ENCODE measurements at places on chromosomes 3 and 15.

DNA sequence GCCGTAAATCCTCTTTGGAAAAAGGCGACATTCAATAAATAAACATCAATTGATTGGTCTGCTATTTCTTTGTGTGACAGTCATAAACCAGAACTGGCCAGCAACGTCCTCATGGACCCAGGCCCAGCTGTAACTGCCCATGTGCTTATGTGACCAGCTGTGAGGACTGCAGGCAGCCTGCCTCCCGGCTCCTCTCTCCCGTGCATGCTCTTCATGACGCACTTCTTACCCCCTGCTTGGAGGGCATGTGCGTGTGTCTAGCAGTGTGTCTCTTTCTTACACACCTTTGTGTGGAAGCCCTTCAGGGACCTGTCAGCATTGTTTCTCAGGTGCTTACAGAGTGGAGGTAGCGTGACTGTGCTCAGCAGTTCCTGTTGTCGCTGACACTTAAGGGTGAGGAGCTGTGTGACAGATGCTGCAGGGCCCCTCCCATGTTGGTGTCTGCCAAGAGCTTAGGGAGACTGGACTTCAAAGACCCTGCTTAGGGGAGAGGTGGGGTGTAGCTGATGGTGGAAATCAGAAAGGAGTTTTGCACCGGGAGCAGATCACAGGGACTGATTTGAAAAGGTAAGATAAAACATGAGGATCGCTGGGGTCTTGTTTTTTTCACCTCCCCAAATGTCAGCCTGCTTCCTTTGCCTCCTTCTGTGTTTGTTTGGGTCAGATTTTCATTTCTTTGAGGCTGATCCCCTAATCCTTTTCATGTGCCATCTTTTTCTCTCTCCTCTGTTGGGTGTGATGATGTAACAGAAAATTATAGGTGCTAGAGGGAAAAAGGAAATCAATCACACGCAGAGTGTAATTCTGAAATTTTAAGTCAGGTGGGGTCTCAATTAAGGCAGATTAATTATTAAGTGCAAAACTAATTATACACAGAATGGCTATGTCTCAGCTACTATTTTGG is 2.1 kb downstream of the PODXL2 start:
- DNase-seq, result no peak

DNA sequence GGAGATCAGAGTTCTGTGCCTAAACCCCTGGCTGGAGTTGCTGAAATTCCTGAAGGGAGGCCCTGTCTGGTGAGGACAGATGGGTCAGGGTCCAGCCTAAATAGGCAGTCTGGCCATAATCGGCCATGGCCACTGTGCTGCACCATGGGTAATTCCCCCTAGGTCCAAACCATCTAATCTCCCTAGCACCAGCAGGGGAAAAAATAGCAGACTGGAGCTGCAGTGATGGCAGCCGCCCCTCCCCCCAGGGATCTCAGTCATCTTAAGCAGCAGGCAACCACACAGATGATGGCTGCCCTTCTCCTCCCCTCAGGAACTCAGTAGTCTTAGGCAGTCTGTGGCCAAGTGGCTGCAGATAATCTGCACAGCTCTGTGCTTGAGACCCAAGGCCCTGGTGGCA is 68.4 kb upstream of the CD96 start:
- peak; percentile 38 for DNase-seq

DNA sequence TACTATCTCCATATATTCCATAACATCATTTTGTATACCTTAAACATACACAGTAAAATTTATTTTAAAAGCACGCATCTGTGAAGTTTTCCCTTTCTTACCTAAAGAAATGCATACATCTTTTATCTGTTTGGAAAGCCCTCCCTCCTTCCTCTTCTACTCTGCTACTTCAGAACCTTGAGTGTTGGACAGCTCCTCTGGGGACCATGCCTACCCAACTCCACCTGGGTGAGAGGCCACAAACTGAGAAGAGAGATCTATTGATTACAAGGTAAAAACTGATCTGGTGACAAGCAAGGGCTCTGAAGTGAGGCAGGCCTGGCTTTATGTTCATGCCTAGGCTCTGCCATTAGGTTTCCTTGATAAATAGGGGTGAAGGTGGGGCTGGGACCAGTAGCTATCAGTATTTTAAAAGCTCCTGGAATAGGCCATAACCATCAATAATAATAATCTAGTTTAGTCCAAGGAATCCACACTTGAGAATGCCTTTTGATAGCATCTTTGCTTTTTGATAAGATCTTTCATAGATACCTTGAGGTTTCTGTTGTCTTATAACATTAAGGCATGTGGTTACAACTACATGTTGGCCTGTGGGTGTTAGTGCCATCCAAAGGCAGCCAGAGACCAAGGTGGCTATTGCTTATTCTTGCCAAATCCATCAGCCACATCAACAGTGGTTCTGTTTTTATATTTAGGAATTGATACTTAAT is 148.8 kb downstream of the KCNMB2 start:
- DNase-seq, result no peak

DNA sequence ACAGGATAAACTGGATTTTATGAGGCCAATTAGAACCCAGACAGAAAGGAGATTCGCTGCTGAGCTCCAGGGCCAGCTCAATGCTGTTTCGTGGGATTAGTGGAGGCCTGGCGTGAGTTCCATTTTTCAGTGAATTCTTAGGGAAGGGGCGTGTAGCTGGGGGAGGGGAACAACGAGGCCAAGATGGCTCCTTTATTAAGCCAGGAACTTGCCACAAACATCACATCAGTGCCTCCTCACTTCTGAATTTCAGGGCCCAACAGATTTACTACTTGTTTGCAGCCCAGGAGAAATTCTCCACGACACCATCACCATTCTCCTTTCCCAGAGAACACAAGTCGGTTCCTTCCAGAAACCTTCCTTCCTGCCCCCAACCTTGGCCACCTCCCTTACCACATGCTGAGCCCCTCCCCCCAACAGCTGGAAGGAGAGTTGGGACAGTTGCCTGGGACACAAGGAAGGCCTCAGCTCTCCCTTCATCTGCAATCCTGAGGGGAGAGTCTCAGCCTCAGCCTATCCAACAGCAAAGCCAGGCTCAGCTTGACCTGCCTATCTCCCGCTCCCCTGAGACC is 5.8 kb downstream of the IGDCC4 start:
- DNase-seq, result no peak

DNA sequence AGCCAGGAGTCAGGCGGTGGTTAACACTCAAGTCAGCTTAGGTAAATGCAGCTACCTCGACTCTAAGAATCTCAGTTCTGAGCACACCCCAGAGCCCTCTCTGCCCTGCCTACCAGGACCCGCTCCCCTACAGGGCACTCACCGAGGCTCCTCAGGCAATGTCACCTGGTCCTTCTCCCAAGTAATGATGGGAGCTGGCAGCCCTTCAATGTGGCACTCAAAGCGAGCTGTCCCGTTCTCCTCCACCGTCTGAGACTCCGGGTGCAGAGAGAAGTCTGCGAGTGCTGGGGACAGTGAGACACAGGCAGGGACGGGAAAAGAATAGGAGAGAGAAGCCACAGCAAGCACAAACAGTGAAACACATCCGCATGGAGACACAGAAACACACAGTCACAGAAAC is 12.7 kb downstream of the IGDCC4 start:
- DNase-seq, result no peak

DNA sequence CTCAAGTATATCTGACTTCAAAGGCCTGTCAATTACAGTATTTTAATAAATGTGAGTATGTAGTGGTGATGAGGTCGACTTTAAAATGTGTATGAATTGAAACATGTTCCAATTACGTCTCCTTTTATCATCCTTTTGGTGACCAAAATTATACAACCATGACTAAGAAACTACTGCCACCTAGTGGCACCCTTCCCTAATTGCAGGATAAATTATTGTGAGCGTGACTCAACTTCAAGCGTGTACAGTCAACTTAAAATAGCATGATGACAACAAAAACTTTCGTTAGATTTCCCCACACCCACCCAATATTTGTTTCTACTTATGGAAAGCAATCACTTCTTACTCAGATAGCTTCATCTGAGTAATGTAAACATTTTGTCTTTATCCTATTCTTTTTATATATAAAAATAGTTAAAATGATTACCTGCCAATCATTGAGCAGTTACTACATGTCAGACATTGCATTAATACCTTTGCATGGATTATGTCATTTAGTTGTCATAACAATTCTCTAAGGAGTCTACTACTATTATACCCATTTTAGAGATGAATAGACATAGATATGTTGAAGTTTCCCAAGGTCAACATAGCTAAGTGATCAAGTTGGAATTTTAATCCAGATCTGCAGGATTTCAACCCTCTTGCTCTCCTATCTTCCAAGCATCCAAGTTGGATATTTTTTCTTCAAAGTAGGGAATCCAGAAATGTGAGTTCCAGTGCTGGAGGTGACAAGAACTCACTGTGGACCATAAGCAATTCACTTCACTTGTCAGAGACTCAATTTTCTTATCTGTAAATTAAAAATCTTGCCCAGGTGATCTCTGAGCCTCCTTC is 106.0 kb downstream of the MEX3B start:
- DNase-seq, result peak; percentile 33

- DNase-seq, result no peak
These were observed 70.3 kb upstream of the GALNT15 start for GRCh38 chr3:16104156-16104555.

DNA sequence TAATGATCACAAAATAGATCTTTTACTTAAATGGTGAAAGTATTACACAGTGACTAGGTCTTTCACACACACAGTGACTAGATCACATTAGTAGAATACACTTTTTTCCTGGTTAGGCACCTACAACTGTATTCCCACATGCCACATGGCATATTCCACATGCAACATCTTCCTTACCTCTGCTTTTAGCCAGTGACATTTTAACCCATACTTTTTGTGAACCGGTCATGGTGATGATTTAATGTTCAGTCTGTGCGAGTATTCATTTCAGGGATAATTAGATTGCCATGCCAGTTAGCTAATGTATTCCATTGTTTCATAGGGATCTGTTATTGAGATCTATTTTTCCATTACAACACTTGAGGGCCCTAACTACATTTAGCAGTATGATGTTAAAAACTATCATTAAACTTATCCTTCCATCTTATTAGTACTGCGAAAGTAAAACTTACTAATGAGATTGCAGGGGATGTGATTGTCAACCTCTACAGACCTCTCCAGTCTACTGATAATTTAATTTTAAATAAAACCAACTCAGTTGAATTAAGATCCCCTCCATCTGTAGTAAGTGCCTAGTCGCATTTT is 28.3 kb downstream of the TSEN2 start:
- DNase-seq, result peak; percentile 14

DNA sequence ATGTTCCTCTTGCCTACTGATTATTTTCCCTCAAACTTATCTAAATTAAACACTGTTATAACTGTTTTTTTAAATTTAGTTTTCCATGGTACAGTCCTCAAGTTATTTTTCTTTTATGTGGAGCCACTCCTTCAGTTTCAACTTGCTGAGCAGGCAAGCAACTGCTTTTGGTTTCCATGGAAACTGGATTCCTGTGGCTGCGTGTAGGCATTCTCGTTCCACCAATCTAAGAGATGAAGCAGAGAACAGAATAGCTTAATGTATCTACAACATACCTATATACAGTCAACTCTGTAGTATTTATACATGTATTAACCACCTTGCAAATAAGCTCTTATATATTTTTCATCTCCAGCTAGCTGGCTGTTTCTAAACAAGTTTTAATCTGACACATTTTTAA is 25.8 kb upstream of the ANXA2 start:
- no peak for DNase-seq

DNA sequence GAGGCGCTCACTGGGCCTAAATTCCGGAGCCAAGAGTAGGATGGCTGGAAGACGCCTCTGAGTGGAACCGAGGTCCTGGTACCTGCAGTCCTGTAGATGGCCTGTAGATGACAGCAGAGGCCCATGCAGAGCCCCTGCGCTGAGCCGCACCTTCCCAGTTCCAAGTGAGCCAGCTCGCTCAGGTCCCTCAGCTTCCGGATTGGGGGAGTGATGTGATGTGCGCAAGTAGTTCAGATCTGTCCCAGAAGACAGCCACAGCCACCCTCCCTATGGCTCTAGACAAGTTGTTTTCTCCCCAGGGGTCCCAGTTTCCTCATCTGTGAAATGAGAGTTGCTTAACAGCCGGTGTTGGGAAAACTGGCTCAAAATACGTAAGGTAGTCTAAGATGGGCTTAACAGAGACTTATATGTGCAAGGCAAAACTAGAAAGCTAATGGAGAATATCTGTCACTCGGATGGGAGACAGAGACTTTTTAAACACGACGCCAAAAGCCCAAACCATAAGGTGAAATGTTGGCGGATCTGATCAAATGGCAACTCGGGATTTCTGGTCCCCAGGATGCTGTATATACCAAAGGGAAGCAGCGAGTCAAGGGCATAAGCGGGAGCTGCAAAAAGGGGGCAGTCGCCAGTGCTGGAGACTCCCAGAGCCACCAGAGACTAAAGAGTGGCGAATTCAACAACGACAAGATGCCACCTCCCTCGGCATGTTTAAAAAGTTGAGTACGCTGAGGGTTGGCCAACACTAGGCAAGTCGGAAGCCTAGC is 765 bp upstream of the MAPKAPK3 start:
- DNase-seq, result peak; percentile 79

- DNase-seq, result no peak
These were observed 23.3 kb downstream of the IREB2 start for GRCh38 chr15:78461171-78461888.

DNA sequence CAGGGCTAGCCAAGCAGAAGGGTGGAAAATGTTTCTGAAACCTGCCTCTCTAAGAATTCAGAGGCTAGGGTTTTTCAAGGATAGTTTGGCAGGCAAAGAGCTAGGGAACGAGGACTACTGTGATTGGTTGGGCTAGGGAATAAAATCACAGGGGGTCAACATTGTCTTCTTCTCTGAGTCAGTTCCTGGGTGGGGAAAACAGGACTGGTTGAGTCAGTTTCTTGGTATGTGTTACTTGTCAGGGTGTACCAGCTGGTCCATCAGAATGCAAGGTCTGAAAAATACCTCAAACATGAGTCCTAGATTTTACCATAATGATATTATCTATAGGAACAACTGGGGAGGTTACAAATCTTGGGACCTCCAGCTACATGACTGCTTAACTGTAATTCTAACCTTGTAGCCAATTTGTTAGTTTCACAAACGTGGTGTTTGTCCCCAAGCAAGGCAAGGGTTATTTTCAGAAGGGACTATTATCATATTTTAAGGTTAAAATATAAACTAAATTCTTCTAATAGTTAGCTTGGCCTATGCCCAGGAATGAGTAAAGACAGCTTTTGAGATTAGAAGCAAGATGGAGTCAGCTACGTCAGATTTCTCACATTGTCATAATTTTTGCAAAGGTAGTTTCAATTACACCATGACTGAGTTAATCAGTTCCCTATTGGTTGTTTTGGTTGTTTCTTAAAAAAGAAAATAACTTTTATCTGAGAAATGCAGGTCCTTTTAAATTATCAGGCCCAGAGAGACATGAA is 231.5 kb downstream of the ALCAM start:
- no peak for DNase-seq

DNA sequence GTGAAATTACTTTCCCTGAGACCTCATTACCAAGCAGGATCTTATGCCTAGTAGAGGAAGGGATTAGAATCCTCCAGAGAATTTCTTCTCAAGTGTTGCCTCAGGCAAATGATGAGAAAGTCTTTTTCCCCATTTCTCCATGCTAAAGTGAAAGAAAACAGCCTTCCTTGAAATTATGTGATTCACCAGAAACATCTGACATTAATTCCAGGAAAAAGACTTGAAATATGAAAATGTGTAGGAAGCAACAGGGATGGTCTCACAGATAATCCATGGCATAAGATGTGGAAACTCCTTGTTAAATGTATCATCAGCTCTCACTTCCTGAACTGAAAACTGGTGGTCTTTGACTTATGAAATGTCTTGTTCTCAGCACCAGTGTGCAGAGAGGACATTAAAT is 17.9 kb upstream of the ABI3BP start:
- no peak for DNase-seq

All from BE2C (cell line).